Nephron progenitor cell (in vitro differentiated cells): ENCODE measurements at places on chromosomes 11 and 22.

GRCh38 chr22:48685767-48686166, 1141.9 kb downstream of the BRD1 start:
- H3K4me1 ChIP-seq: peaks cover 6% of the 10 kb centered on the region
- no peaks in the 10 kb centered on the region for H3K36me3 ChIP-seq
- no peak for DNase-seq
- no peak overlapping the region for H3K27ac ChIP-seq
- no peak overlapping the region for H3K4me3 ChIP-seq
- H3K27me3 ChIP-seq: peaks cover 7% of the 10 kb centered on the region

DNA sequence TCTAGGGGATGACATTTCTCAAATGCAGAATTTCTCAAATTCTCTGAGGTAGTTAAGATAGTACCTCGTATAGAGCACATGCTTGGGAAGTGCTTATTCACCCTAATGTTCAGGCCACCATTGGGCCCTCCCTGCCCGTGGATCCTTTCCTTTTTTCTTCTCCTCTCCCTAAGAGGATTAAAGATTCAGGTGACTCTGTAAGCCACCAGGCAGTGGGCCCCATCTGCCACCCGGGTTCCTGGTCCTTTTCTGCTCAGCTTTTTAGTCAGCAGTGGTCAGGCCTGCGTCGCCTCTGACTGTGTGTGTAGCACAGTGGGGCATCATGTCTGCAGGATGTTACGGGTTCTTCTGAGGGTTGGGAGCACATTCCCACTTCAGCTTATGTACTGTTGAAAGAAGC, 7.2 kb downstream of the CEP164 start:
- no peak for DNase-seq
- H3K27ac ChIP-seq: peak overlapping the region; percentile 70
- H3K4me1 ChIP-seq: peaks cover 8% of the 10 kb centered on the region
- no peaks in the 10 kb centered on the region for H3K27me3 ChIP-seq

DNA sequence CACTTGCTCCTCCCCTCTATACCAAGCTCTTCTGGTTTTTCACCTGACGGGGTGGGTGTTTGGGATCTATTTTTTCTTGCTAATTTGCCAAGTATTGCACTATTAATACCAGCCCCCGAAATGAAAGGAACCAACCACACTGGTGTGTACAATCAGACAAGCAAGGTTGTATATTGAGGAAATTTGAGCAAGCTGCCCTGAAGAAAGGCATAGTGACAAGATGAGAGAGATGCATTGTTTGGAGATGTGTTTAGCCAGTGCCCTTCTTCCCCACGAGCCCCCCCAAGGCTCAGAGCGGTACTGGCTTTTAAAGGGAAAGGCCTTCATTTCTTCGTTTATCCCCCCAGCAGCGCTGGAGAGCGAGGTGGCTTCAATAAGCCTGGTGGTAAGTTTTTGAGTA, 15.2 kb upstream of the GAS2L1 start:
- H3K4me3 ChIP-seq: no peak overlapping the region
- H3K36me3 ChIP-seq: peaks cover 94% of the 10 kb centered on the region
- H3K4me1 ChIP-seq: no peaks in the 10 kb centered on the region
- no peaks in the 10 kb centered on the region for H3K27me3 ChIP-seq

GRCh38 chr22:17964643-17965042, 59.7 kb downstream of the MICAL3 start:
- peaks cover 5% of the 10 kb centered on the region for H3K36me3 ChIP-seq
- H3K27ac ChIP-seq: no peak overlapping the region
- H3K4me3 ChIP-seq: no peak overlapping the region
- DNase-seq: no peak

DNA sequence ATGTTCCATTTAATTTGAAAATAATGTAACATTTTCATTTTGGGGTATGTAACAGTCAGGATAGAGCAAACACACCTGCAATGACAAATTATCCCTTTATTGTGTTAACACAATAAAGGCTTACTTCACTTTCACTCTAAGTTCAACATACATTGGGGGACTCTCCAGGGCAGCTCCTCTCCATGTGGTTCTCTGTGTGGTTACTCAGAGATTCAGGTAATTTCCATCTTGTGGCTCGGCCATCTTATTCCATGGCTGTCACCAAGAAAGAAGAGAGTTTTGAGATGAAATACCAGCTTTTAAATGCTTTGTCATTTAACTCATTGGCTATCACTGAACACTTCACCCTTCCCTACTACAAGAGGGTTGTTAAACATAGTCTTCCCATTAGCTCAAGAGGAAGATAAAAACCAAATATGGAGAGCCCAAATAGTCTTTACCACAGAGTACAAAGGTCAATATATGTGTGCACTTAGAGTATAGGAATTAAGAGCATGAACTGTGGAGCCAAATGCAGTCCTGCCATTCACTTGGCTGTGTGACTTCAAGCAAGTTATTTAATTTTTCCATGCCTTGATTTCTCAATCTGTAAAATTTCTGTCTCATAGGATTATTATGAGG, 10.6 kb upstream of the TPH1 start:
- H3K36me3 ChIP-seq: no peaks in the 10 kb centered on the region
- H3K27ac ChIP-seq: no peak overlapping the region
- no peaks in the 10 kb centered on the region for H3K4me1 ChIP-seq
- DNase-seq: no peak

GRCh38 chr22:42375982-42376381, 56.2 kb downstream of the NFAM1 start:
- no peak overlapping the region for H3K27ac ChIP-seq
- peaks cover 79% of the 10 kb centered on the region for H3K4me1 ChIP-seq
- H3K4me3 ChIP-seq: no peak overlapping the region
- no peak for DNase-seq
- H3K36me3 ChIP-seq: no peaks in the 10 kb centered on the region
